ENCODE measurements at places on chromosomes 3 and 15.

DNA sequence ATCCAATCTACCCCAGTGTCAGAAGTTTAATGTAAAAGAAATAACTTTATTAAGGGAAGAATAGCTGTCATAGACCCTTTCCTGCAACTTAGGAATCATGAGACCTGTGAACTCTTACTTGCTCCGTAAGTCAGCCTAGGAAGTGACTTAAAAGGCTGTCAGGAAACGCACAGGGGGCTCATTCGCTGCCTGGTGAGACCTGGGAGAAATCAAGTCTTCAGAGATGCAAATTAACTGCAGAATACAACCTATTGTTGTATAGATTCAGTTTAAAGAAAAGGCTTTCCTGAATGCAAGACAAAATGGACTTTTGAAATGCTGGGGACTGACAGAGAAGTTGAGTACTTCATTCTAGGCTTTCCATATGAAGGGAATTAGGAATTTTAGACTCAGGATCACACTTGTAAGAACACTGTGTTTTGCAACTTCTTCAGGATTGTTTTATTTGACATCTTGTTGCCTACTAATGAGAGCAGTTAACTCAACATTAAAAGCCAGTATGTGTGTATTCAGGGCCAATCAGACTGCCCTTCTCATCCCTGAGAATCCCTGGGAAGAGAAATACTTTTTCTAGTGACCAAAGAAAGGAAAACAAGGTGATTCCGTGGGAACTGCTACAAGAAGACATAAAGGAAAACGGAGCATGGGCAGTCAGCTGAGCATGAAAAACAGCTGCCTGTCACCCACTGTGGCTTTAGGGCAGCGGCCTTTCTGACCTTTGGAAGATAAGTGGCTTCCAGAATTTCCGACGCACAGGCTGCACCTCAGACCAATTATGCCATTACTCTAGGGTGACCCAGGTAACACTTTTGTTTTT lies 18.5 kb upstream of the DPPA4 start:
- DNase-seq = no peak

GRCh38 chr3:127408022-127408683 lies 120.3 kb upstream of the PRR20G start:
- DNase-seq = no peak

DNA sequence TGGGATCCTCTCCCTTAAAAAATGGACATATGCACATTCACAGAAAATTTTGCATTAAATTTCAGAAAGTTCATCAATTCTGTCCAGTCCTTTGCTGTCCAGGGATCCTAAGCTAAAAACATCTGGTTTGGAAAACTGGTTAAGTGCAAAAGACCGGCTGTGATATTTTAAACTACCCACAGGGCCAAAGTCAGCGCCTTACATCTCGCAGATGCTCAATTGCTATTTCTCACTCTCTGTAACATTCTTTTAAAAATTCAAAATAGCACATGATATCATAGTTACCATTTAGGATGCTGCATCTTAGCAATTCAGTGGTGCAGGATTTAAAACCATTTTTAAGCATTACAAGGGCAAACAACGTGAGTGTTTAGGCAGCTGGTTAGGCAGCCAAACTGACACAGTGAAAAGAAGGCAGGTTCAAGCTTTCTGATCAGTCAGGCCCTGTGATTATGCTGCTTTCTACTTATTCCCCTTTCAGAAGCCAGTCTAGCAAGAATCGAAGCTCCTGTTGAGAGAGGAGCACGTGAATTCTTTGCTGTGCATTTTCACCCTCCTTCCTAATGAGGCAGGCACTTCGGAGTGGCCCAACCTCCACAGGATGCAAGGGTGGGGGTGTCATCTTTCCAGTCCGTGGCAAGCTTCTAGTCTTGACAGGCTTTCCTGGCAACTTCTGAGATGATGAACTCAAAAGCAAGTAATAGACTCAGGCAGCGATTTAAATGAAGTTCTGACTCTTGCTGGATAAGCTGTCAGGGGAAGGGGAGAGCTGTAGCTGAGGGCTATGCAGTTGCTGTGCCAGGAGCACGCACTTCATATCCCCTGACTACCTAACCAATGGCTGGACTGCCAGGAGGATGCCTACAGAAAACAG lies 8.8 kb downstream of the PRICKLE2 start:
- DNase-seq = no peak

GRCh38 chr3:35549690-35550089 lies 89.6 kb upstream of the ARPP21 start:
- peak; percentile 9 for DNase-seq

DNA sequence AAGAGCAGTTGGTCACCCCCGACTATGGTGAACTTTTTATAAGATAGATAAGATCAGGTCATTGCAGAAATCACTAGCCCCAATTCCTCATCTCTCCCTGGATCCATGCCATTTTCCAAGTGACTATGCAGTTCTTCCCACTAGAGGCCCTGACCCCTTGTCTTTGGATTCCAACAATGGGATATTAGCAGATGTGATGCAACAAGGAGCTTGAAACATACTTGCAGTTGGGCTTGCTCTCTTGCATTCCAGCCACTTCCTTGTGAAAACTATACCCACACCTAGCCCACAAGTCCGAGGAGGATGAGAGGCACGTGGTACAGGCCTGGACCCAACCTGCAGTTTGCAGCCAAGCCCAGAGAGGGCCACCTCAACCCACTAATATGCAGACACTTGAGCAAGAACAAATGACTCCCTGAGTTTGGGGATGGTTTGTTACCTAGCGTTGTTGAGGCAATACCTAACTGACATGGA lies 60.6 kb downstream of the SUCLG2 start:
- DNase-seq = no peak

GRCh38 chr15:57032338-57032737 lies 113.9 kb downstream of the TCF12 start:
- DNase-seq = no peak
